ENCODE measurements at places on chromosomes 11 and 22. TPM values are rescaled to one million over a fixed set of nuclear protein-coding genes. Genes with fewer than 3 reads are reported as not detected.

GRCh38 chr11:103257360-103257759, 148.1 kb downstream of the DYNC2H1 start:
- DNase-seq, result no peak

DNA sequence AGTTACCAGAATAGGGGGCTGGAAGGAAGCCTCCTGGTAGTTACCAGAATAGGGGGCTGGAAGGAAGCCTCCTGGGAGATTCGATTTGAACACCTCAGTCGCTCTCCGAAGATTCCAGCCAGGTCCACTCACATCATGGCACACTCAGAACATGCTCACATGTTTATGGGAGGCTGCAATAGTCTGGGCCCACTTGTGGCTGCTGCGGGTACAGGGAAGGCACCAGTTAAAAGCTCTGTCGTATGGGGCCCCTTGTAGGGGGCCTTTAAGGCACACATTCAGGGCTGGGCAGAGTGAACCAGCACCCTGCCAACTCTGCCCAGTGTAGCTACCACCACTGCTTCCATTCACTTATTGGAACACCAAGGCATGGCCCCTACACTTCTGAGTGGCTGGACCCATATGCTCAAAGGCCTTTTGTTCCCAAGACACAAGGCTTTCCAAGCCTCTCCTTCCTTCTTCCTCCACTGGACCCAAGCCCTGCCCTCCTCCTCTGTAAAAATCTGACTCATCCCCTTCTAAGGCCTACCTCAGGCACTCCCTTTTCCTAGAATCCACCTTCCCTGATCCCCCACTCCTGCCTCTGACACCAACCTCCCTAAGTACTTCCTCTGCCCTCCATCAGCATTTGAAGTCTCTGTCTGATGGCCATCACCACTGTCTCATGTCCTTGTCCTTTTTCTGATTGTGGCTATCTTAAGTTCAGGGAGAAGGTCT, 28.0 kb downstream of the USP35 start:
- no peak for DNase-seq

GRCh38 chr22:21726650-21727049, 8.9 kb downstream of the YPEL1 start:
- DNase-seq, result no peak

GRCh38 chr11:68016904-68017817, 7.0 kb downstream of the ALDH3B1 start:
- no peak for DNase-seq

DNA sequence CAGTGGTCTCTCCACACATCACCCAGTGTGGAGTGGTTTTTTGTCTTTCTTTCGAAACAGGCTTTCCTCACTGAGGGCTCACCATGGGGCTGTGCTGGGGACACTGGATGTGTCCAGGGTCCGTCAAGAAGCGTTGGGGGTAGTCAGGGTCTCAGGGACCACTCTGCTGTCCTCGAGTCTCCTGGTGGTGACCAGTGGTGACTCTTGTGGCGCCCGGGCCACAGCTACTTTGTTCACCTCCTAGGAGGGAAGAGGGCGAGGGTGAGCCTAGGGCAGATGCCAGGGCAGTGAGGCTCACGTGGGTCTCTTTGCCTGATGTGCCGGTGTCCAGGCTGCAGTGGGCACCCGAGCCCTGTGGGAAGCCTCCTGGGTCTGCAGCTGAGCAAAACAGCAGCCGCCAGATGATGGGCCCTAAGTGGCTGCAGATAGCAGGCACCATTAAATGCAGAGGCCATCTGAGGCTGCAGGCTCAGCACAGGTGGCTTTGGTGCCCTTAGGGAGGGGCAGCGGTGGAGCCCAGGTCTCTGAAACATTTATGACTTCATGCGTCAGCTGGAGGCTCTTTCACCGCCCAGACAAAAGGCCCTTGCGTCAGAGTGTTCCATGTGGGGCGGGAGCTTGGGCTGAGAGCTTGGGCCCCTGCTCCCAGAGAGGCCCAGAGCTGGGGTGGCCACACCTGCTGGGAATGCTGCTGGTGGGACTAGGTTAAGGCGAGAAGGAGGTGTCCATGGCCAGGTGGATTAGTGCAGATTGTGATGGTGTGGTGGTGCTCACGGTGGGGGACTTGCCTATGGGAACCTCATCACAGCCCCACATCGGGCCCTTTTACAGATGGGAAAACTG, 29.5 kb downstream of the KCNQ1 start:
- no peak for DNase-seq

DNA sequence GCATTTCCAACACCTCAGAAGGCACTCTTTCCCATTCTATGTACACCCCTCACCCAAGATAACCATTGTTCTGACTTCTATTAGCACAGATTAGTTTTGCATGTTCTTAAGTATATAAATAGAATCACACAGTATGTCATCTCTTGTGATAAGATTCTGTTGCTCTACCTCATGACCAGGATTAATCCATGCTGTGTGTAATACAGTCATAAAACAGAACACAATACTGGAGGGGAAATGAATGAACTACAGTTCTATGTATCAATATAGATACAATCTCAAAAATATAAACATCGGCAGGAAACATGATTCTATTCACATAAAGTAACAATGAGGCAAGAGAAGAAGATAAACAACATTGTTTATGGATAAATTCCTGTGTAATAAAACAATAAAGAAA, 151.5 kb downstream of the ATG16L2 start:
- no peak for DNase-seq

- DNase-seq, result no peak
These were observed 5.5 kb downstream of the CYP2R1 start for GRCh38 chr11:14886513-14886912.

Gene FAM89B
- 31.9 TPM for polyA plus RNA-seq

Gene JAML
- 2.7 TPM for polyA plus RNA-seq

Gene EFCAB6
- polyA plus RNA-seq, result 4.9 TPM

Gene RAG1
- 2.9 TPM for polyA plus RNA-seq

Gene KIAA1671
- 25.3 TPM for polyA plus RNA-seq

Gene MRPL11
- polyA plus RNA-seq, result 72.4 TPM

Data from right renal pelvis (tissue), 4 donors.